Stimulated activated effector memory CD8-positive, alpha-beta T cell treated with anti-CD3 and anti-CD28 coated beads, Interleukin-12 subunit alpha, Interleukin-12 subunit beta, amount 100 ng/mL, for 72 hours (primary cell): ENCODE measurements at places on chromosomes 1 and 21.

GRCh38 chr1:18948913-18949685 lies 7.4 kb downstream of the IFFO2 start:
- no peak for DNase-seq

DNA sequence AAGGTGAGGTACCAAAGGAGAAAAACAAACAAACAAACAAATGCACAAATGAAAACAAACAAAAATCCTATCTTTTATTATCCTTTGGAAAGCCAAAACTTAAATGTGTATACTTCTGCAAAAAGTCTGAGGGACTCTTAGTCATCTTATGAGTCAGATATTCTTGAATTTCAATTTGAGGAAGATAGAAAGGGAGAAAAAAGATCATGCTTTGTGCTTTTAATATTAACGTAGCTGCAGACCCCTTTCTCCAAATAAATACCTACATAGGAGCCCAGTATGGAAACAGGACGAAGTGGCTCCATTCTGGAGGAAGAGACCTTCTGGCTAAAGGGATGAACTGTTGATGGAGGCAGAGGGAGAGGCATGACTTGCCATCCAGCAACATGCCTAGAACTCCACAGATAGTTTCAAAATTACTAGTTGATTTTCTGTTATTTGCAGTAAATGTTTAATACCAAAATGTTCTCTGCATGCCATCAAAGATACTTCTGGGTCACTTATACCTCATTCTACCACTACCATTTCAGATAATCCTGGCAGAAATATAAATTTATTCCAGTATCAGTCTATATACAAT lies 25.4 kb downstream of the NUP210L start:
- DNase-seq: no peak

DNA sequence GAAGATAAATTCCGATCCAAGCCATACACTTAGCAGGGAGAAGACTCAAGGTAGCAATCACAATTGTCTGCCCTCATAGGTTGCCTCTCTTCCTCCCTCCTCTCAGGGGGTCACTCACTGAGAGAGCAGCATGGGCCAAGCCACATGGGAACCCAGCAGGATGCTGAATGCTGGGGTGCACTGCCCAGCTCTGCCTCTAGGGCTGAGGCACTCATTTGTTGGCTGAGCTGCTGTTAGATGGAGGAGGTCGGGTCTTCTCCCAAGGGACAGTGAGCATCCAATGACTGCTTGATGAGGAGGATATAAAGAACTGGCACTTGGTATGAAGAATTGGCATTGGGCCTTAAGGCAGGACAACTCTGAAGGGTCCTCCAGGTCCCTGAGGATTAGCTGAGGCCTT lies 418.8 kb downstream of the SIPA1L2 start:
- DNase-seq: no peak

DNA sequence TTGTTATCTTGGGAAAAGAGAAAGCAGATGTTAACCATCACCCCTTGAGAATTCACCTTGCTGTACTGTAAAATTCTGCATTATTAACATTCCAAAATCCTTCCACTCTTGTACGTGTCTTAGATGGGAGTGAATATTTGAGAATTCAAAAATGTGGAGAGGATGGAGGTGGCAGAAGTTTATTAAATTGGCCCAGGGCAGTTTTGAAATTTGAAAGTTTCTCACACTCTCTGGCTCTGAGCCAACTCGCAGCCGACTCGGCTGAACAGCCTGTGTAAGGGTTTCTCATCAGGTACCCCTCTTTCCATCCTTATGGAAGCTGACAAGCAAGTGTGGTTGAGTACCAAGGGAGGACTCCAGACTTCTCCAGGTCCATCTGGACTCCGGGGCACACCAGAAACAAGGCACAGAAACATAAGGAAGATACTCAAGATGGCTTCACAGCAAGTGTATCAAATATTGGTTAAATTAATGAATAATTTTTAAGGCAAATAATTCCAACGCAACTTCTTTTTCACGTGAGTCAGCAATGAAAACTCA lies 45.1 kb downstream of the RRAGC start:
- DNase-seq: no peak

DNA sequence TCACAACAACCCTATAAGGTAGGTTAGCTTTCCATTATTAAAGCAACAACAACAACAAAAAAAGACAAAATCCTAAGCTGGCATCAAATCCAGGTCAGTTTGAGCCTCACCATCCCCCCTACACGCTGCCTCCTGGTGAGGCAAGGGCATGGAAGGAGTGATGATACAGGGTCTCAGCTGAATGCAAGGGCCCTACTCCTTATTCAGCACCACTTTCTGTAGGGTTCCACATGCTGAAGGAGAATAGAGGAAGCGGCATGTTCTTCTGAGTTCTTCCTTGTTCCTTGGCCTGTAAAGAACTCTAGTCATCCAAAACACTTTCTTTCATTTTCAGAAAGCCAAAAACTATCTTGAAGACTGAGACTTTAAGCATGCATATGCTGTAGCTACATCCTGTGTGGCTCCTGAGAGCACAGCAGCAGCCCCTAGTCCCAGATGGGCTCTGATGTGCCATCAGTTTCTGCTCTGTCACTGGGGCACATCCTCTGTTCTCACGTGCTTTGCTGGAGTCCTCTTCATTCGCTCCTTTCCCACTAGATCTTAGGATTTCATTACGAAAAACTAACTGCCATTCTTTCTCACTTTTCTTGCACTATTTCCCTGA lies 6.2 kb downstream of the ILDR2 start:
- DNase-seq: no peak

- DNase-seq: no peak
These were observed 4.7 kb downstream of the SUMO3 start for GRCh38 chr21:44813149-44813548.

GRCh38 chr1:161086457-161086856 lies 2.9 kb downstream of the NECTIN4 start:
- no peak for DNase-seq

DNA sequence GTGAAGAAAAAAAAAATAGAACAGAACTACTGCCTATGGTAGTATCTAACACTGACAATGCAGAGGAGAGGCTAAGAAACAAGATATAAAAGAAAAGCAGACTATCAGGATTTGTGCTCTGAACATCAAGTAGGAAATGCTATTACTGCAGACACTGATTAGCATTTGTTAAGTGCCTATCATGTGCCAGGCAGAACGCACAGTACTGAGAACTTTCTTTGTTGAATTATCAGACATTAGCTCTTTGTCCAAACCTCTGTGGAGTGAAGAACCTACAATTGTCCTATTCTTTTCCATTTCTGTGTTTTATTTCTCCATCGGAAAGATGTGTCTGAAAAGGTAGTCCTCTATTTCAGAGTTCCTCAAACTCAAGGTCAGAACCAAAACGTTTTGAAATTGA lies 30.5 kb upstream of the DISP1 start:
- no peak for DNase-seq

GRCh38 chr1:87061742-87062156 lies 147.3 kb downstream of the HS2ST1 start:
- no peak for DNase-seq

- DNase-seq: no peak
These were observed 608.8 kb upstream of the CAMK1G start for GRCh38 chr1:208974717-208975116.

DNA sequence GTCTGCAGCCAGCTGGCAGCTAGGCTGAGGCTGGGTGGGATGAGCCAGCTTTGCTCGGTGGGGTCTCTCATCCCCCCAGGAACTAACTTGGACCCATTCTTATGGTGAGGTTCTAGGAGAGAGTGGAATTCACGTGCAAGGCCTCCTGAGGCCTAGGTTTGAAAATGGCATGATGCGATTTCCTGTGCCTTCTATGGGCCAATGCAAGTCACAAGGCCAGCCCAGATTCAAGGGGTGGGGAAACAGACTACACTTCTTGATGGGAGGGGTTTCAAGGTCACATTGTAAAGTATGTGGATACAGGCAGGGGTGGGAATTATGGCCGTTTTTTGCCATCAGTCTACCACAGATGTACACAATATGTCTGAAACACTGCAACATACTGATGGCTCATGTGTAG lies 48.3 kb downstream of the HTR6 start:
- DNase-seq: no peak

- no peak for DNase-seq
These were observed 6.3 kb upstream of the TTLL10 start for GRCh38 chr1:1167398-1167821.

DNA sequence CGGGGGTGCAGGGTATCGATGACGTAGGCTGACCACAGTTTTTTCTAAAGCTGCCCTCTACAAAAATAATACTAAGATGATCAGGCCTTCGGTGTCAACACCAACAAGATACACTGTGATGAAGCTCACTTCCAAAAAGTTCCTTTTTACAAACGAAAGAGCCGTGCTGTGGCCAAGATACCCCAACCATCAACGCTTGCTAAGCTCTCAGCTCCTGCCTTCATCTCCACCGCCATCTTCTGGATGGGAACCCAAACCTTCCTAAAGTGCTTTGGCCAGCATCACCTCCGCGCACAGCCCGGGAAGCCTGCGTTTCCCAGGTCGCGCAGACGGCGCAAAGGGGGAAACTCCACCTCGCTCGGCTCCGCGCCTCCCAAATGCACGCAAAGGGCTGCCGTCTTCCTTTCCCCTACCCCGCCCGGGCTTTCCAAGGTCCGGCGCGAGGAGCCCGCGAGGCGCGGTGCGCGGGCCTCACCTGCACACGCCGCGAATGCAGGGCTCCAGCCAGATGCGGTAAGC lies 541 bp downstream of the USP48 start:
- DNase-seq: peak; percentile 29

DNA sequence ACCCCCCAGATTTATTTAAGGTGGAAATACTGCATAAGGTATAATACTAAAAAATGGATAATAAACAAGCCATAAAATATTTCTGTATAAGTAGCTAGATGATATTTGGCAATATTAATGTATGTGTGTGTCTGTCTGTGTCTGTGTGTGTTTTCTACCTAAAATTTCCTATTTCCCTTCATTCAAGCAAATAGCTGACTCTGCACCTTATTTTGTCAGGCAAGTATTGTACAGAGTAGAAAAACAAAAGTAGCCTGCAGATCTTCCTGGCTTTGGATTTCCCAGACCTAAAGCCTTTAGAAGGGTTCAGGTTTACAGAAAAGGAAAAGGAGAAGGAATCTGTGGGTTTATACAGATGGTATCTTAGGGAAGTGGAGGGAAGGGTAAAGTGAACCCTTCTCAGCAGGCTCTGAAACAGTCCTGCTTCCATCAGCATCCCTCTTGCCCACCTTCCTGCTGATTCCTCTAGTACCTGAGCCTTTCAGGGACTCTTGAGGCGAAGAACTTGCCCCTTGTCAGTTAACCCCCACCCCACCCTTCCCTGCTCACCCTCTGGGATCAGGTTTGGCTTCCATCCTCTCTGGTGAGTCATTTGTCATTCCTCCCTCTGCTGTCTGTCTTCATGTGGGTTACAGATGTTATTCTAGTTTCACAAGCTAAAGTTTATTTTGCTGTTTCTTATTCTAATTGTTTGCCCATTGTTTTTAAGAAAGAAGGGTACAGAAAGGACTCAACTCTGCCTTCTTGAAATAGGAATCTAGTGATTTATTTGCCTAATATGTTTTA lies 21.7 kb upstream of the RGS16 start:
- no peak for DNase-seq

DNA sequence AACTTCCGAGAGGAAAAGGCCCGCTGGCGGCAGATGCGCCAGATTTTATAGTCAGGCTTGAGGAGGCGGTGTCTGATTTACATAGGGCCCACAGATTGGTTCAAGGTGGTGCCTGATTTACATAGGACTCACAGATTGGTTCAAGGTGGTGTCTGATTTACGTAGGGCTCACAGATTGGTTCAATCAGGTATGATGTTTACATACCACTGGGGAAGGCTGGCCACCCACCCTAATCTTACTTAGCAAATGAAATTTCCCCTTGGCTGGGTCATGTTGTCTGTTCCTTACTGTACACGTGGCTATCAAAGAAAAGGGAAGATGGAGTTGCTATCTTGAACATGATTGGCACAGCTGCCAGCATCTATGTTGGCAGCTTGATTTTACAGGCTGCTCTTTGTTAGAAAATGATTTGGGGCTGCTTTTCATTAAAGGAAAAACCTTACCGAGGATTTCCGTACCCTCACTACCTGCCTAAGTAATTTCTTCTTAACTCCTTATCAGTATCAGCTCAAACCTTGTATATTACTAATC lies 96.3 kb downstream of the SETD4 start:
- no peak for DNase-seq

DNA sequence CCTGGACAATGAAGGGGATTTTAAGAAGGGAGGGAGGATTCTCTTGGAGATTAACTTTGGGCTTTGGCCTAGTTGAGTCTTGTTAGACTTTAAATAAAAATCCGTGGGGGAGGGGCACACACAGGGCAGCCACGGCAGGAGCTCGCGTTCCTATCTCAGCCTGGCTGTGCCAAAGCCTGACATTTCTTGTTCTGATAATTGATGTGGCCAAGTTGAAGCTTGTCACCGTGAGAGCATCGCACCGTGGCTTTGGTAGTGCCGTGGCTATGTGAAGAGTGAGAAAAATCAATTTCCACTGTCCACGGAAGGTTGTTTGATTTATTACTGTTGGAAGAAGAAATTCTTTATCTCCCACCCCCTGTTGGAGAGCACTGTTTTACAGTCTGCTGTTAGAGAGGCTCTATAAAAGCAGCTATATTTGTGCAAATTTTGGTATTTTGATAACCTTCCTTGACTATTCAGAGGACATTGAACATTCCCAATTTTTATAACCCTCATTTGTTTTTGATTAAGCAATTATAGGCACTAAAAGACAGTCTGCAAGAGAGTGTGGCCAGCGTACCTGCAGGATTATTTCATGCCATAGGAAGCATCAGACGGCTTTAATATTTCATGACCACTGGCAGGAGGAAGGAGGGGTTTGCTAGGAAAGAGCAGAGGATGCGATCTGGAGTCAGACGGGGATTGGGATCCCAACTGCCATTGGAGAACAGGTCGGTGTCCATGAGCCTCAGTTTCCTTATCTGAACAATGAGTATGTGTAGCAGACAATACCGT lies 160.7 kb downstream of the KAZN start:
- no peak for DNase-seq

DNA sequence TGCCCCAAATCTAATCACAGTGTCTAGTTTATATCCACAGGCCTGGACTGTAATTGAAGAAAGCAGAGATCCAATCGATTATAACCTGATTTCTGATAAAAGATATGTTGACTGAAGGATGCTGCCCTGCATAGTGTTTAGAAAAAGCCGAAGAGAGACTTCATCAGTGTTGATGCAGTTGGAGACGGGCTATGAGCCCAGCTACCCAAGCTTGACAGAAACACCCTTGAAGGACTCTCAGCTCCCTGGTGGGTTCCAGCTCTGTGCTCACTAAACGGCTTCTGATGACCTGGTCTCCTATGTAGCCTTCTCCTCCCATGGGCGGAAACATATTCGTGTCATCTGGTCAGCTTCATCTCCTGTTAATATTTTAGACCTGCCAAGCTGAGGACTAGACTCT lies 10.2 kb downstream of the FAM89A start:
- DNase-seq: no peak

- DNase-seq: no peak
These were observed 176.6 kb downstream of the GRIK3 start for GRCh38 chr1:36857754-36858153.

DNA sequence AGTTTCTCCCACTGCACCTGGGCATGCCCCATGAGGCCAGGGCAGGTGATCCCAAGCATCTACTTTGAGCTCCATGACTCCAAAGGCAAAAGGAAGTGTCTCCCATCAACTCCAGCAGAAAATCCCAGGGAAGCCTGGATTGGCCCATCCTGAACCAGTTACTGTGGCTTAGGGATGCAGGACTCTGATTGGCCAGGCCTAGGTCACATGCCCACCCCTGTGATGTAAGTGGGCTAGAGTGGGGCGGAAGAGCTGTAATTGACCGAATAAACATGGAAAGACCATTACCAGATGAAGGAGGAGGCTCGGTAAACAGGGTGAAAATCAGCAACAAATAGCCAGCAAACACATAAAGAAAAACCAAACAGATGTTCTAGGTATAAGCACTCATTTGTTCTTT lies 45.2 kb downstream of the MATN1 start:
- no peak for DNase-seq
